ENCODE measurements at places on chromosomes 7 and 10.

GRCh38 chr7:123864012-123864411 is 19.0 kb downstream of the HYAL4 start:
- DNase-seq: no peak

- no peak for DNase-seq
These were observed 1.3 kb upstream of the NMT2 start for GRCh38 chr10:15169555-15170401.

DNA sequence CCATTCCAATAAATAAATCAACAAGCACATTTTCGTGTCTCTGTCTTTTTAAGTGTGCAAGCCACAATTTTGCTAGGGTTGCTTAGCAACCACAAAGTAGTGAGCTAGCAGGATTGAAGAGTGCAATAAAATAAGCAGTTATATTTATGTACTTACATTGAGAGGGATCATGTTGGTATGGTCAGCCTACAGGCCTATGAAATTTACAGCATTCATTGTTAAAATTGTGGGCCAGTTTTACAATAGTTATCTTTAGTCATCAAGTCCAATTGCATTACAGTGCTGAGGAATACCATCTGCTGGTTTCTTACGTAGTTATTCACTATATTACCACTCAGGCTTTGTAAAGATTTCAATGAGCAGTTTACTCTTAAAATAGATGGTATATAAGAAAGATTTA is 192.5 kb upstream of the POT1 start:
- no peak for DNase-seq

- DNase-seq: no peak
These were observed 19.0 kb downstream of the VPS26A start for GRCh38 chr10:69142983-69143382.

DNA sequence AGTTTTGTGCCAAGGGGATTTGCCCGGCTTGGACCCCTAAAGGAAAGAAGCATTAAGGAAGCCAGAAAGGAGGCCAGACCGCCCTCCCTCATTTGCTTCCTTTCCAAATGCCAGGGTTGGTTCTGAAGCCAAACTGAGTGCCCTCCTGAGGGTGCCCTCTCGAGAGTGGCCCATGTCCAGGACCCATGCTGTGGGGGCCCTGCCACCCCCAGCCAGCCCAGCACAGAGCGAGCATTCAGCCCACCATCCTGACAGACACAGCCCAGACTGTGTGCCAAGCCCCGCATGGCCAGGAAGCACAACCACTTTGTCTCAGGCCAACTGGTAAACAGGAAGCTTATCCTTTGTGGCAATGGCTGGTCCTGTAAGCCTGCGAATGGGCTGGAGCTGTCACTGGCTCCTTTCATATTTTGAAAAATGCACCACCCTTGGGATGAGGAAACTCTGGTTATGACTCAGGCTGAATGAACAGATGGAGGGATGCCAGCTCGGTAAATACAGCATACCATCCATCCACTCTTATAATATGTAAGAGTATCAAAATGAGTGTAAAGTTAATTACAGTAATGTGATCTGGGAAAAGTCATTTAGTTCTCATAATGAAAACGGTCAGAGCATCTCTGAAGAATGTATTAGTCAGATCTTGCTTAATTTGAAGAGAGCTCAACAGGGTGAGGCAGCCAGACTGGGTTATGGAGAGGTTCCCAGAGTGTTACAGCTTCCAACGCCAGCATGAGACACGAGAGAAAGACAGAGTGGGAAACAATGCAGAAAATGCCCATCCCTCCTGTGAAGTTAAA is 65.0 kb downstream of the STK17A start:
- DNase-seq: peak; percentile 16

DNA sequence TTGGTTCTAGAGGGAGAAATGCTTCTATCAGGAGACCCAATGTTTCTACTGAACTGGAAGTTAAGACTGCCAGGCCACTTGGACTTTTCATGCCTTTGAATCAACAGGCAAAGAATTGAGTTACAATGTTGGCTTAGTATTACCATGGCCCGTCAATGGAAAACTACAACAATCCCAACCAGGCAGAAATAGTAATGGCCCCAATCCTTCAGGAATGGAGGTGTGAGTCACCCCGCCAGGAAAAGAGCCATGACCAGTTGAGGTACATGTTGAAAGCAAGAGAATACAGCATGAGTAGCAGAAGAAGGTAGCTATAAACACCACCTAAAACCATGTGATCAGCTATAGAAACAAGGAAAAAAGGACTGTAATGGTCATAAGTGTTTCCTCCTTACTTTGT is 101.9 kb downstream of the DGKB start:
- DNase-seq: no peak

DNA sequence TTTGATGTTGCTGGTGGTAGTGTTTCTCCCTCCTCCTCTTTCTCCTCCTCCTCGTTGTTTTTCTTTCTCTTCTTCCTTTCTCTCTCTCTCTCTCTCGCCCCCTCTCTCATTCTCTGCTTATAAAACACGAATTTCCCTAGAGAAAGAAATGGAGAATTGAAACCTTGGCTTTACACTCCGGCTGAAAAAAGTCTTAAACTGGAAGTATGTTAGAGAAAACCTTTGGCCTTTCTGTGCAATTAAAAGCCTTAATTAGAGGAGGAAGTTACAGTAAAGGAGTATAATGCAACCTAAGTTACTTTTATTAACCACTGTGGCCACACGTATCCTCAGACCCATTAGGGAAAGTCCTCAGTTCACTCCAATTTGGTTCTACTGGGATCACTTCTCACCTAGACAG is 501.7 kb upstream of the SORCS1 start:
- DNase-seq: no peak

- no peak for DNase-seq
These were observed 131.8 kb downstream of the GFRA1 start for GRCh38 chr10:116141246-116141645.

Data from frontal cortex (tissue), 4 donors.